Stimulated activated CD8-positive, alpha-beta memory T cell treated with anti-CD3 and anti-CD28 coated beads, Interleukin-4, amount 100 ng/mL, for 1 hour (primary cell): ENCODE measurements at places on chromosomes 1 and 21.

DNA sequence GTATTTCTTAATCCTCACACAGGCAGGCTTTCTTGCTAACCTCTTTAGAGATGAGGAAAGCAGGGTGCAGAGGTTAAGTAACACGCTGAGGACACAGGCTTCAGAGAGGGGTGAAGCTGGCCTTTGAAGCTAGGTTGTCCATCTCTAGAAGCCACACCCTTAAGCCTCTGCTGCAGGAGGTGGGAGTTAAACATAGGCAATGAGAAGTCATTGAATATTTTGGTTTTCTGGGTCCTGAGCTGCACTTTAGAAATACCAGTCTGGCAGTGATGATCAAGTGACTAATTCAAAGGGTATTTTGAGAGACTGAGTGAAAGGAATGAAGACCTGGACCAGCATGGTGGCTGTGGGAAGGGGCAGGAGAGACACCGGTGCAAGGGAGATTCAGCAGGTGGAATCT, 9.9 kb downstream of the KCNJ15 start:
- DNase-seq: no peak

GRCh38 chr1:183318433-183318832, 99.7 kb downstream of the NMNAT2 start:
- no peak for DNase-seq

- no peak for DNase-seq
Measured at GRCh38 chr21:36945496-36946138, 20.9 kb downstream of the HLCS start.

DNA sequence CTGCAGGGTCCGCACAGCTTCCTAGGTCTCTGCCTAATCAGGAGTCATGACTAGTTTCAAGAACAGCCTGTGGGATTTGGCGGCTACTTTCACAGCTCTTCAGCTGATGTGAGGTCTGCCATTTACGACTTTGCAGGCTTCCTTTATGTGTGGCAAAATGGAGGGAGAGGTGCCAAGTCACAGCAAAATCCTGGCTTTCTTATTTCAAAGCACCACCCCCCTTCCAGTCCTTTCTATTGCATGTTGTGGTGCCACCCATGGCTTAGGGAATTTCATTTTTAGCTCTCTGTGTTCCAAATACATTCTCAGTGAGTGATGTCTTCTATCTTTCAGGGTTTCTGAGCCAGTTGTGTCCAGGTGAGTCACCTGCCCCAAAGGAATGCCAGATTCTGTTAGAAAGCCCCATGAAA, 75.1 kb upstream of the WLS start:
- no peak for DNase-seq

DNA sequence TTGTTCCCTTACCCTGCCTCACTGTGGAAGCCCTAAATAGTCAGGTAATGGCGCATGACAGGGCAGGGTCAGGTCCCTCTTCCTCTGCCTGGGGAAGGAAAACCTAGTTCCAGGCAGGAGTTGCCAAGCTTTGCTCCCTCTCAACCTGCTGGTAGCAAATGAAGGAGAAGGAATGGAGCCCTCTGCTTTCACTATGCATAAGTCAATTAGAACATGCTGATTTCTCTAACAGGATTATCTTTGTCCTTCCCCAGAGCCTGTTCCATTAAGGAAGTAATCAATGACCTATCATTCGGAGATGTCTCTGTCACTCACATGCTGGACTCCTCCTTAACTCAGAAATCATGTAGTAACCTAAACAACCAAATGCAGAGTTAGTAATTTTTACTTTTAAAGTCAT, 161.8 kb upstream of the NFIA start:
- no peak for DNase-seq

GRCh38 chr1:151056149-151056548, 3.3 kb downstream of the CDC42SE1 start:
- DNase-seq: no peak
